A549 treated with ZK216348 at 1 μM for 4 hours (cell line): ENCODE measurements at places on chromosomes 1 and 21. TPM values are rescaled to one million over a fixed set of nuclear protein-coding genes. Genes with fewer than 3 reads are reported as not detected.

CFHR5 gene
- not detected in 5 replicates for total RNA-seq

NPR1 gene
- 0.46 to 1.5 TPM (median 1.2 TPM) in 5 replicates for total RNA-seq

BATF3 gene
- total RNA-seq, result 23.1 to 38.2 TPM (median 34.8 TPM) in 5 replicates

SLC1A7 gene
- not detected in 5 replicates for total RNA-seq

FOXD2 gene
- 0.34 to 0.73 TPM (median 0.54 TPM) in 5 replicates for total RNA-seq

GPR61 gene
- total RNA-seq, result not detected in 5 replicates
